AG09309 (cell line): ENCODE measurements at places on chromosomes 2 and 18.

GRCh38 chr2:172953411-172953810 lies 122.2 kb upstream of the MAP3K20 start:
- DNase-seq: no peak

DNA sequence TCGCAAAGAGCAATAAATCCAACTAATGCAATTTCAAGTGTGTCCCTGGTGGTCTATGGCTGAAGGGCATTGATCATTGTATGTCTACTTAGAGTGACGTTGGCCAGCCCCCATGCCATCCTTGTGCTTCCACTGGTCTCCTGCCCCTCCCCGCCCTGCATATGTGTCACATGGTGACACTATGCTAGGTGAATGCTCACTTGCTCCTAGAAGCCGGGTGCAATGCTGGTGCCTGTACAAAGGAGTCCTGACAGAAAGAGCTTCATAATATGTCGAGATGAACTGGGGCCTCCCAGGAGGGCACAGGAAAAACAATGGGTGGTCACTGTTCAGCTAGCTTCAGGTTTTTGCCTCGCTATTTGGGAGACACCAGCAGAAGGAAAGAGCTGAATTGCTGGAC lies 5.9 kb upstream of the TRABD2A start:
- DNase-seq: no peak

DNA sequence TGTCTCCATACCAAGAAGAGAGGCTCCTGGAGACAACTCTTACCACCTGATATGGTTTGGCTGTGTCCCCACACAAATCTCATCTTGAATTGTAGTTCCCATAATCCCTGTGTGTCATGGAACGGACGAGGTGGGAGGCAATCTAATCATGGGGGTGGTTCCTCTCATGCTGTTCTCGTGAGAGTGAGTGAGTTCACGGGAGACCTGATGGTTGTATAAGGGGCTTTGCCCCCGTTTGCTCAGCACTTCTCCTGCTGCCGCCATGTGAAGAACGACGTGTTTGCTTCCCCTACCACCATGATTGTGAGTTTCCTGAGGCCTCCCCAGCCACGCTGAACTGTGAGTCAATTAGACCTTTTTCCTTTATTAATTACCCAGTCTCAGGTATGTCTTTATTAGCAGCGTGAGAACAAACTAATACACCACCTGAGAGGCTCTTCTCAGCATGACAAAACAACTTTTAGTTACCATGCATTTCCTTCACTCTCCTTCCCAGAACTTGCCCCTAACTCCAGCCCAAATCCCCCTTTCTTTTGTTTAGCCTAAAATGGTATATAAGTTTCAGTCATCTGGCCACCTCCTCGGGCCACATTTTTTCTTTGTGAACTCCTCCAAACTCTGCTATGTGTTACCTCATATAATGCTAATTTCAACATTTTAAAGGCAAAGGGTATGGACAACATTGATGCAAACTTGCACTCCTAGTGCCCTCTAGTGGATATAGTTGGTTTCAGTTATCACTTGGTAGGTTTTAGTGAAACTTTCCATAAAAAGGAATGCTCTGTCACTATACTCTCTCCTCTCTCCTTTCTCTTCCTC lies 58.6 kb upstream of the SLC25A52 start:
- DNase-seq: peak; percentile 4

DNA sequence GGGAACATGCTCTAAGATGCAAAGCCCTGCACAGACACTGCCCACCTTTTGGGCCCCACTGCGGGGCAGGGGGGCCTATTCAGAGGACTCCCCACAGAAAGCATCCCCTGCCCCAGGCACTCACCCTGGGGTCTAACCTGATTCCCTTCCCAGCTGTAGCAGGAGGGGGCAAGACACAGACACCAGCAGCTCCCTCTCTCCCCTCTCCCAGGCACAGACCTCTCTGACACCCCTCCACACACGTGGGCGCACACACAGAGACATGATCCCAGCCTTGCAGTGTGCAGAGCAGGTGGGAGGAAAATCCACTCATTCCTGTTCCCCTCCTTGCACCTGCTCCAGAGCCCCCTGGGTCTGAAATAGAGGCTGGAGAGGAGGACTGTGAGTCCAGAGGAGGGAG lies 10.7 kb downstream of the TNS1 start:
- DNase-seq: no peak

DNA sequence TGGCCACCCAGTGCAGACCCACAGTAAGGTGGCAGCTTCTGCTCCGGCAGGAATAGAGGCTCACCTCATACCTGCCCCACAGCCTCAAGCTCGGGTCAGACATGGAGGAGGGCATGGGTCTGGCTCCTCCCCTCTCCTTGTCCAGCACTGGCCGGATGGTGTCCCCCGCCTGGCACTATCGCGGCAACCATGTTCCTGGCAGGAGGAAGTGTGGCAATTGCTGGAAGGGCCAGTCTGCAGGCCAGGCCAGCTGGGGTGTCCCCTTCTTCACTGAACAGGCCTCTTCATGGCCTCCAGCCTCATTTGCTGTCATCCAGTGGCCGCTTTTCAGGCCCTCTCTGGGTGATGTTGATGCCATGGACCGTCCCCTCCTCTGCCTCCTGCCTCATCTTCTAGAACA lies 41.4 kb upstream of the SMAD7 start:
- no peak for DNase-seq

DNA sequence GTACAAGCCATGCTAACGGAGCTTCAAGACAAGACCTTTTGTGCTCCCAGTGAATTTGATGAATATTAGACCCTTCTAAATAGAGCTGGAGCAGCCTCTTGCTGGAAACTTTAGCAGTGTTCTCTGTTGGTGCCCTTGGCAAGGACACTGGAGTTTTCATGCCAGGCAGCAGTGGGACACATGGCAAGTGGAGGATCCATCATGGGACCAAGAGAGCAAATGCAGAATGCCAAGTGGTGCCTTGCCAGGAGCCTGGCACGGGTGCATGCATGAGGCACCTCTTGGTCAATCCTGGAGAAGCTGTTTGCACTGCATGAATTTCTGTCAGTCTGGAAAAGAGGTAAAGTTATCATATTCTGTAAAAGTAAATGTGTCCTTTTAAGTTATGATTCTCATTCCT lies 59.1 kb downstream of the NETO1 start:
- no peak for DNase-seq

DNA sequence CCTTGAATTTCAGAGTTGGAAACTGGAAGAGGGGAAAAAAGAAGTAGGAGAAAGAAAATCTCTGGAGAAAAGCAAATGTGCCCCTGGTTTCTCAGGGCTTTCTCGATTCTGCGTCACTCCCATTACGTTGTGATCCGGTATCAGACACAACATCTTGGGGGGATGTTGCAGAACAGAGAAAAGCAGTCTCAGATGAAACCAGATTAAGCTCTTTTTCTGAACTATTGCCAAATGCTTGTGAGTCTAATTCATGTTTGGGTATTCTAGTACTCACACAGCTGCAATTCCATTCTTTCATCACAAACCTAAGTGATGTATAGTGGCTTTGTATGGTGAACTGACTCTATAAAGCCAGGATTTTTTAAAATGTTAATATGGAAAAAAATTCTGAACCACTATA lies 233.2 kb downstream of the TCF4 start:
- no peak for DNase-seq

GRCh38 chr2:190540048-190540447 lies 5.5 kb upstream of the NEMP2 start:
- DNase-seq: no peak

- DNase-seq: no peak
These were observed 52.8 kb downstream of the CHMP3 start for GRCh38 chr2:86510436-86510933.

GRCh38 chr2:217827430-217828201 lies 175.2 kb downstream of the TNS1 start:
- DNase-seq: no peak

DNA sequence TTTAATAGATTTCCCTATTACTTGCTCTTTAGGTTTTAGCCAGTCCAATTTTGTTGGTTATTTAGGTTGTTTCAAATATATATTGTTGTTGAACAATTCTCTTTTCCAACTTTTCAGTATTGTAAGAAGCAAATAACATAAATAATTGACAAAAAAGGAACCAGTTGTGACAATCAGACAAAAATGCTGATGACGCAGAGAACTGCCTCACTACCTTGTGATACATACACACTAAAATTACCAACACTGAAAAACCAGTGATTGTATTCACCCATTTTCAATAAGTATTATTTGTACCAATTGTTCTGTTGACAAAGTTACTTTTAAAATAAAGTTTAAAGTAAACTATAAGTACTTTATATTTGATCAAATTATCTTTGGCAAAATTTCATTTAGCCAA lies 43.1 kb upstream of the NABP1 start:
- no peak for DNase-seq

DNA sequence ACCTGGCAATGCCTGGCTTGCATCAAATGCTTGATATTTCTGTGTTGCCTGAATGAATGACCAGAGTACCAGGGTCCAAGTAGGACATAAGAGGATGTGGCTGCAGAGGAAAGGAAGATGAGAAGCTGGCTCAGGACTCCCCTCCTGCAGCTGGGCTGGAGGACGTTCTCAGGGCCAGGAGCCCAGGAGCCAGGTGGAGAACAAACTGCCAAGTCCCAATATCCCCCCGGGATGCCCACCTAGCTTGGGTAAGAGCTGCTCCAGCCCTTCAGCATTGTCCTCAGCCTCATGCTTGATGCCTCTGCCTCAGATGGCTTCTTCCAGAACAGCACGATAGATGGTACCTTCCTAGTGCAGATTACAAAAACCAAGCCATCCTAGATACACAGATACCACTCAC lies 8.6 kb upstream of the ATP6V1B1 start:
- DNase-seq: no peak

DNA sequence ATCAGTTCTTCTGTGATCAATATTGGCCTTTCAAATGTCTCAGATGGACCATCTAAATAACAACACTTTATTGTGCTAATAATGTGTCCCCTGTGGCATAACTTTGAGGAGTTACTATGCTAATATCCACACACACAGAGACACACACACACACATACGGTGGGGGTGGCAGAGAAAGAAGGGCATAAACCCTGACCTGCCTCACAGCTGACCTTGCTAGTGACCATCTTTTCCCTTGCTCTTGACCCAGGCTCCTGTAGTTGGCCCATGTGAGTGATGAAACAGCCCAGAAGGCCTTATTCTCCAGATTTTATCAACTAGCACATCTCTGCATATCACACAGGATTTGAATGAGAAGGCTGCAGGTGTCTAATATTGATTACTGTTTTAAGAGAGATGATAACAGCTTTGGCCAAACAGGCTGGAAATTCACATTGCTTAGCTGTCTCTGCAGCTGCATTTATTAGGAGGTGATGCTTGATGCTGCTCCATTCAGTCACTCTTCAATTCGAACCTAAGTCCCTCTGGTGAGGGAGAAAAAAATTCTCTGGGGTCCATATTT lies 176.4 kb downstream of the ACTR3 start:
- DNase-seq: no peak

GRCh38 chr2:12883906-12884305 lies 167.2 kb downstream of the TRIB2 start:
- DNase-seq: no peak

DNA sequence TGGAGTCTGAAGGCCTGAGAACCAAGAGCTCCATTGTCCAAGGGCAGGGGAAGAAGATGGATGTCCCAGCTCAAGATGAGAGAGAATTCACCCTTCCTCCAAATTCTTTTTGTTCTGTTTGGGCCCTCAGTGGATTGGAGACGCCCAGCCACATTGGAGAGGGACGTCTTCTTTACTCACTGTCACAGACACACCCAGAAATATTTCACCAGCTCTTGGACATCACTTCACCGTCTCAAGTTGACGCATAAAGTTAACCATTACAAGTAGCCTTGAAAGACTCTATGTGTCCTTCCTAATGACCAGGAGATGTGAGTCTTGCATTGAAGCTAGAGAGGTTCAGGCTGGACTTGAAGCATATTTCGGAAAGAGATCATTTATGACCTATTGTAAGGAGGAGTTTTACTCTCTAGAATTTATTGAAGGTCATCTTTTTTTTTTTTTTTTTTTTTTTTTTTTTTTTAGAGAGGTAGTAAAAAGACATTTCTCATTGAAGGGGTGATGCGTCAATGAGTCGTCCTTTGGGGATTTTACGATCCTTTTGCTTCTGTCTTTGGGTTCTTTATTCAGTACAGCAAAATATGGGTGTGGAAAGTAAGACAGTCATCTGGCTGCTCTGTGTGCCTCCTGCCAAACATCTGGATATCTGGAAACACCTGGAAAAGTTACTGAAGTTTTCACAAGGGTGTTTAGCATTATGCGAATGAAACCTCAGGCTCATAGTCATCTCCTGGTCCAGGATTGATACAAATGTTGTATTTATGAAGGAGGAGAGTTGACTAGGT lies 118.1 kb downstream of the PRPF40A start:
- no peak for DNase-seq

DNA sequence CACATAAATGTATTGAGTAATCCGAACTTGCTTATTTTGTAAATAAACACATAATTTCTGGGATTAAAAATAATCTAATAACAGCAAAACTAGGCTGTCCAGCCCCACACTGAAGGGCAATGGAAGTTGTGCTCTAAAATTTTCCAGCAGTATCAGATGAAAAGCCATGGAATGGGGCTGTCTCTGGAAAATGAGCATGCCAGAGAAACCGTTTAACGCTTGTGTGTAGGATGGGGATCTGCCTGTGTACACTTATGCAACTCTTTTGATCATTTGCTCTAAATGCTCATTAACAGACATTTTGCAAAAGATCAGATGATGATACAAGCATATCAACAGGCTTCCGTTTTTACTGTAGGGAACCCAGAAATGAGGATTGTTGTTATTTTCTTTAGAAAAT lies 177.6 kb downstream of the SLC8A1 start:
- no peak for DNase-seq

DNA sequence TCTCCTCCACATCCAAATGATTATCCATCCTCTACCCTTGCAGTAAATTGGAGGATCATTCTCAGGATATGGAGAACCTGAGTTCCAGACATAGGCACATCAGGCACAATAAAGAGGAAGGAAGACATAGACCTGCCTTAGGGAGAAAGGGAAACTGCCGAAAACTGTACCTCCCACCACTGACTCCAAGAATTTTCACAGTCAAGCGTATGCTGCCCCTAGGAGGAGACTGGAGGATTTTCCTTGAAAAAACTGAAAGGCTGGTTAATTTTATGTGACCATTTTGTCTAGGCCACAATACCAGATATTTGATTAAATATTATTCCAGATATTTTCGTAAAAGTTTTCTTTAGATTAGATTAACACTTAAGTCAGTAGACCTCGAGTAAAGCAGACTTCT lies 638.5 kb upstream of the PKDCC start:
- no peak for DNase-seq

- DNase-seq: no peak
These were observed 13.4 kb downstream of the NEDD4L start for GRCh38 chr18:58057291-58057965.

DNA sequence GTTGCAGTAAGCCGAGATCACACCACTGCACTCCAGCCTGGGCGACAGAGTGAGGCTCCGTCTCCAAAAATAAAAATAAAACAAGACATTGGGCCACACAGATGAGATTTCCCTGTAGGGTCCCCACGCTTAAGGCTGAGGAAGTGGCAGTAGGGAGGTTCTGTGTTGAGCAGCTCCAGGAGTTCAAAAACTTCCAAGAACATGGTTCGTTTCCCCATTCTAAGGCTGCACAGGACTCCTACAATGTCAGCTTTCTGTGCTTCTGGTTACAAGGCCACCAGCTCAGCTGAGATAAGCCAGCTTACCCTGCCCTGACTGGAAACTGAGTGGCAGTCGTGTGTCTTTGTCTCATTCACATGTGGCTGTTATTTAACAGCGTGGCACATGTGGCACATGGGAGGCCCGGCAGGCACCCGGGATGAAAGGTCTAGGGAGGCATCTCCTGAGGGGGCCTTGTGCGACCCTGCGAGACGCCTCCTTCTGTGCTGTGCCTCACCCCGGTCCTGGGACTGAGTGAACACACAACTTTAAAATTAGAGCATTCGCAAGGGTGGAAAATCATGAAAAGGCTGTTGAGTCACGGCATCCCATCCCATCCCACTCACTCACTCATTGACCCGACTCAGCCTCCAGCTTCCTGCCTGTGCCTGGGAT lies 7.7 kb downstream of the ITGB1BP1 start:
- DNase-seq: no peak
